Fibroblast of the aortic adventitia (primary cell): ENCODE measurements at places on chromosomes 7 and 10. TPM values are rescaled to one million over a fixed set of nuclear protein-coding genes. Genes with fewer than 3 reads are reported as not detected.

Gene OPN1SW
- total RNA-seq = not detected in 2 replicates

Gene SRRM3
- 0.18 and 1.3 TPM in 2 replicates for total RNA-seq

Gene IRF5
- not detected in 2 replicates for total RNA-seq

Gene PNPLA8
- total RNA-seq = 37.4 and 48.1 TPM in 2 replicates

Gene ACTL6B
- not detected in 2 replicates for total RNA-seq

Gene PRF1
- not detected in 2 replicates for total RNA-seq

Gene PAOX
- total RNA-seq = 4.9 and 5.4 TPM in 2 replicates

Gene SEMA3C
- 208 and 319 TPM in 2 replicates for total RNA-seq

Gene SPDYE11
- total RNA-seq = 0.08 TPM in 1 of 2 replicates, not detected in the other

Gene HMX3
- not detected in 2 replicates for total RNA-seq

Gene PPP1R9A
- 0.45 and 0.49 TPM in 2 replicates for total RNA-seq

Gene CRTAC1
- total RNA-seq = not detected in 2 replicates

Gene ACTR3C
- 0.54 TPM in 1 of 2 replicates, not detected in the other for total RNA-seq

Gene SPDYE2B
- 0.16 TPM in 1 of 2 replicates, not detected in the other for total RNA-seq

Gene OPN4
- total RNA-seq = not detected in 2 replicates

Gene PTER
- 20.5 and 20.9 TPM in 2 replicates for total RNA-seq

Gene SPDYE5
- total RNA-seq = 0.09 TPM in 1 of 2 replicates, not detected in the other

Gene SFRP4
- 40.9 and 171 TPM in 2 replicates for total RNA-seq

Gene MALRD1
- 0.36 TPM in 1 of 2 replicates, not detected in the other for total RNA-seq

Gene WDR11
- total RNA-seq = 72.6 and 86.1 TPM in 2 replicates

Gene PAX4
- total RNA-seq = not detected in 2 replicates

Gene FZD1
- total RNA-seq = 11.8 and 28.7 TPM in 2 replicates

Gene ANKRD1
- total RNA-seq = 1.4 and 4.9 TPM in 2 replicates

Gene DNAJC9
- 18.7 and 41.0 TPM in 2 replicates for total RNA-seq

Gene UCN3
- not detected in 2 replicates for total RNA-seq

Gene LRRC27
- total RNA-seq = 12.0 and 24.1 TPM in 2 replicates

Gene ADRA2A
- total RNA-seq = 0.82 and 2.6 TPM in 2 replicates

Gene TRIM50
- not detected in 2 replicates for total RNA-seq

Gene TMEM72
- total RNA-seq = not detected in 2 replicates

Gene CFAP70
- 1.4 and 6.1 TPM in 2 replicates for total RNA-seq

Gene PSAP
- 615 and 2,167 TPM in 2 replicates for total RNA-seq

Gene SPDYE2
- 0.16 TPM in 1 of 2 replicates, not detected in the other for total RNA-seq

Gene FKBP6
- total RNA-seq = not detected in 2 replicates

Gene COL1A2
- 4,453 and 32,213 TPM in 2 replicates for total RNA-seq

Gene GCK
- 0.36 TPM in 1 of 2 replicates, not detected in the other for total RNA-seq

Gene SLC13A4
- total RNA-seq = 0.99 and 3.3 TPM in 2 replicates

Gene TWIST1
- total RNA-seq = 28.7 and 33.2 TPM in 2 replicates

Gene STEAP4
- 1.8 and 2.1 TPM in 2 replicates for total RNA-seq

Gene LRRC61
- 0.09 and 2.2 TPM in 2 replicates for total RNA-seq
